ENCODE measurements at places on chromosomes 11 and 22.

GRCh38 chr22:40463683-40464082 lies 93.3 kb downstream of the SGSM3 start:
- DNase-seq: no peak

DNA sequence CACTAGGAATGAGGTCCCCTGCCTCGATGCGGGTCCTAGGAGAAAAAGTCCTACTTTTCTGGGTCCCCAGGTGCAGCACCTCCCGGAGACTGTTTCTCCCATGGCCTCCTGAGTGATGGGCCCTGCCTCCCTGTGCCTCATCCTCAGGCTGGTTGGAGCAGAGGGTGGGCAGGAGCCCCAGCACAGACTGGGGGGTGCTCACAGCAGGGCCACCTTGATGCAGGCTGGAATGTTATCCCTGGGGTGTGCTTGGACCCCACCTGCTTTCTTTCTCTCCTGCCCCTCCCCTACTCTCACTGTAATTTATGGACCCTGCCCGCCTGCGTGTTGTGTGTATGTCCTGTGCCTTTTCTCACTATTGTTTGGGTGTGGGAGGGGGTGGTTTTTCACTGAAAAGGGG lies 8.1 kb downstream of the SHISA8 start:
- no peak for DNase-seq

- DNase-seq: no peak
These were observed 167.2 kb downstream of the SWAP70 start for GRCh38 chr11:9831122-9831521.

GRCh38 chr11:8084352-8084751 lies 3.3 kb downstream of the TUB start:
- DNase-seq: no peak

- DNase-seq: peak; percentile 60
These were observed 33.1 kb downstream of the DDX10 start for GRCh38 chr11:108697872-108698473.

- no peak for DNase-seq
These were observed 42.5 kb downstream of the MCM5 start for GRCh38 chr22:35442471-35442870.

DNA sequence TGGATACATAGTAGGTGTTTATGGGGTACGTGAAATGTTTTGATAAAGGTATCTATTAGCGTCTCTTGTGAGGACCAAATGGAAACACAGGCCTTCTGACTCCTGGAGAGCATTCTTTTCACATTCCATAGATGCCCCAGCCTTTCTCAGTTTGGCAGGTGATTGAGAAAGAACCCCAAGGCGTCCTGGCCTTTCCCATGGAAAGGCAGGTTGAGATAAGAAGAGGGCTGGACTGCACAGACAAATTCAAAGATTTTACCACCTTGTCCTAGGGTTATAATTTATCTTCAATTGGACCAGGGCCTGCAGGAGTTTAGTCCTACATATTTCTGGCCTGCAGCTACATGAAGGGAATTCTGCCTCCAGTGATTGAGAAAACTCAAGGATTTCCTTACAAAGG lies 661 bp upstream of the OLFML1 start:
- DNase-seq: no peak

DNA sequence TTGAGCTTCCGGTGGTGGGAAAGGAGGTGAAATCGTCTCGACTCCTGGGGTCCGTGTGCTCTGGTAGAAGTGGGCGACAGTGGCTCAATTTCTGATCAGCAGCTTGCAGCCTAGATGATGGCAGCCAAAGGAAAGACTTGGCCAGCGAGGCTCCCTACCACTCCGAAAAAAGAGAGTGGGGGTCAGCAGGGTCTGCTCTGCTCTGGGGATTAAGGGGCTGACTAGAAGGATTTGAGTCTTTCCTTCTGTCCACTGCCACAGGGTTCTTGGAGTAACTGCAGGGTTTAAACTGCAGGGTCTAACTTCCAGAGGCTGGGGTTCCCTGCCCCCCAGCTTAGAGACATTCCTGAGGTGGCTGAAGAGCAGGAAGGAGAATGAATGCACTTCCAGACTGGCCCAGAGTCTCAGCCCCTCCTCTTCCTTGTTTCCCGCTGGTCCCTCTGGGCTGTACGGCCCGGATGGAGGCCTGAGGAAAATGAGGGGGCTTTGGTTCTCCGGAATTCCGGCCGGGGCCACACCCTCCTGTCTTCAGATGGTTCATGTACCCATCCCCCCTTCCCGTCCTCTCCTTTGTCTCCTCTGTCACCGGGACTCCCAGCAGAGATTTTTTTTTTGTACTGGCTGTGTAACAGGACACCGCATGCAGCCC lies 907 bp downstream of the SERPINH1 start:
- peak; percentile 34 for DNase-seq

DNA sequence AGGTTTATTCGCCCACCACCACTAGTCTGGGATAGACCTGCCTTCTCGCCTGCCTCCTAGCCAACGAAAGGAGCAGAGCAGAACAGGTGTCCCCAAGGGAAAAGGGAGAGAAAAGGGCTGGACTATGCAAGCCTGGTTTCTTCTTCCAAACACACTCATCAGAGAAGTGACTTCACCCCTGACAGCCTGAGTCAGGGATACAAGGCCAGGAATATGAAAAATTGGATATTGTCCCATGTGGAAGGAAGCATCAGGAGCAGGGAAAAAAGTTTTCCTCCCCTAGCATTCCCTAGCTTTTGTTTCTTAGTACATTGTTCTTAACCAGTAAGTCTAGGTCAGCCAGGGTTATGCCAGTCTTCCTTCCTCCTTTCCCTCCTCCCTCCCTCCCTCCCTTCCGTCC lies 56.9 kb upstream of the TNRC6B start:
- DNase-seq: no peak

- DNase-seq: no peak
These were observed 15.3 kb downstream of the PKNOX2 start for GRCh38 chr11:125179895-125180294.

DNA sequence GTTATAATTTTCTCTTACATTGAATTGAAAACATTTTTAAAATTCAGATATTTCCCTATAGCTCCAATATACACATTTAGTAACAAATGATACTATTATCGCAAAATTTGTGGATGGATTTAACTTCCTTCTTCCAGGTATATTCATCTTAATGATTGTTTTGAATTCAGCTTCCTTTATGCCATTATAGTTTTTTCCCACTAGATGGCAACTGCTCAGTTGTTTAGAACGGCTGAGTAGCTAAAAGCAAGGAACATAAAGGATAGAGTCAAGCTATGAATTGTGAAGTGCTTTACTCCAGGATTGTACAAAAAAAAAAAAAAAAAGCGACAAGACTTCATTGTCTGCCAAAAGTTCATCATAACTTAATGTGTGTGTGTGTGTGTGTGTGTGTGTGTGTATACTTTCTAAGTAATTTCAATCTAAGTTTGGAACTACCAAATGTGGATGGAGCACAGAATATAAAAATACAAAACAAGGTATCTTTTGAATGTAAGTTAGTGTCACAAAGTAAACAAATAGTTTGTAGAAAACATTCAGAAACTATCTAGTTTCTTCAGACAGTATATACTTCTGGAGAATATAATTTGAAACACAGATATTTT lies 846.4 kb downstream of the DLG2 start:
- peak; percentile 13 for DNase-seq

DNA sequence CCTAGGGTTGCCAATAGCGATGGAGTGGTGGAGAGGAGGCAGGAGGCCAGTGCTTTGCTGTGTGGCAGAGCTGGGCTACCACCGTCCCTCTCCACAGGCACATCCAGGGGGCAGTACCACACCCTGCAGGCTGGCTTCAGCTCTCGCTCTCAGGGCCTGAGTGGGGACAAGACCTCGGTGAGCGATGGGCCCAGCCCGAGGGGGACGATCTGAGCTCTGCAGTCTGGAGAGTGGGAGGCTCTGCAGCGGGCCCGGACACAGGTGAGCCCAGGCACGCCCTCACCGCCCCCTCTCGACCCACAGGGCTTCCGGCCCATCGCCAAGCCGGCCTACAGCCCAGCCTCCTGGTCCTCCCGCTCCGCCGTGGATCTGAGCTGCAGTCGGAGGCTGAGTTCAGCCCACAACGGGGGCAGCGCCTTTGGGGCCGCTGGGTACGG lies 2.5 kb downstream of the PKP3 start:
- no peak for DNase-seq

DNA sequence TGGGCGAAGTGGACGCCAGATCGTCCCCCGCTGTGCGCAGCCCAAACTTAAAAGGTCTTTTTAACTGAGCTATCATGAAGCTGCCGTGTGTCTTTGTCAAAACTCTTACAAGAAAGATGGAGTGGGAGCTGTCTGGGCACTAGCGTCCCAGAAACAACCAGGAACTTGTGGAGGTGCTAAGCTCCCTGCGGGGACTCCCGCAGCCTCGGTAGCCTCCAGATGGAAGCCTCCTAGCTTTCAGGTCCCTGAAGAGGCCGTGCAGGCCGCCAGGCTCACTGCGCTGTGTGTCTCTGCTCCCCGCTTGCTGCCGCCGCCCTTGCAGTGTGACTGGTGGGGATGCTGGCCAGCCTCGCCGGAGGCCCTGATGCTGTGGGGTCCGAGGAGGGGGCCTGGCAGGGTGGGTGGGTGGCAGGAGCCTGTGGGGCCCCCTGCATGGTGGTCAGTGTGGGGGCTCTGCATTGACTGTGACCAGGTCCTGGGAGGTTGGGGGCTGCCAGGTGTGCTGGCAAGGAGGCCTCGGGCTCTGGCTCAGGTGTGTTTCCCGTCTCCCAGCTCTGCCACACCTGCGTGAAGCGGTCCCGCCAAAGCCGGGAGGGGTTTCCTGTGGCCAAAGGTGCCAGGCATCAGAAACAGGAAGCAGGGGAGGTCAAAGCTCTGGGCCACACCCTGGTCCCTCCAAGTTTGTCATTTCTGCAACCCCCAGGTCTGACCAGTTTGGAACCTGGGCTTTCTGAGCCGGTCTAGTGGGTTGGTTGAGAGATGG lies 1.2 kb downstream of the TRABD start:
- DNase-seq: no peak

DNA sequence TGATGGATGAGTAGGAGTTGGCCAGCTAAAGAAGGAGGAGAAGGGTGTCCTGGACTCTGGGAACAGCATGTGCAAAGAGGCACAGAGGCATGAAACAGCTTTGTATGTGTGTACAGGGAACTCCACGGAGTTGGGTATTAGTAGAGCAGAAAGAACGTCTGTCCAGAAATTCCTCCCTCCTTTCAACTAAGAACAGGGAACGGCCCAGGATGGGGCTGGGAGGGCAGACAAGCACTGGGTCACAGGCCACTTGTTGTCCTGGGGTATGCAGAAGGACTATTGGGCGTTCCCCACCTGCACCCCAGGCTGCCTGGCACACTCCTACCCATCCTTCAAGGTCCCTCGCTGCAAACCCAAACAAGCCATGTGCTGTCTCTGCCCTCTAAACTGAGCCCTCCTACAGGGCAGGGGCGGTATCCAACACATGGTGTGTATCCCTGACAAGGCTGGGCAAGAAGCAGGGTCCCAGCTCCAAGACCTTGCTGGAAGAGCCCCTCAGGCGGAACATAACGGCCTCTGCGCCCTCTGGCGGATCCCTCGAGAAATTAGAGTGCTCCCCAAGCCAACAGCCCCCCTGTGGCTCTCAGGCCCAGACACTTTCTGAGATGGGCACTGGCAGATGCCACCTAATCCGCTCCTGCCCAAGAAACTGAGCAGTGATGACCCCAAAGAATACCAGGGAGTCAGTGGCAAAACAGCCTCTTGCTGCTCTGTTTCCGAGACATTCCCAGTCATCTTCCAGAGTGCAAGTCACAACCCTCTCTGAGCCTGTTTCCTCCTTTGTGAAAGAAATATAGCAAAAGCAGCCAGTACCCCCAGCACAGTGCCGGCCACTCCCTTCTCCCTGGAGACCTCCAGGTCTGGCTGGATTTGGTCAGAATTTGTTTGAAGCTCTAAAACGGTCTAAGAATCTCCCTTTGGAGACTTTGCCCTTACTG lies 1.6 kb upstream of the ELFN2 start:
- peak; percentile 30 for DNase-seq

- no peak for DNase-seq
These were observed 106.3 kb downstream of the MPPED2 start for GRCh38 chr11:30479899-30480298.

GRCh38 chr11:116366980-116367645 lies 405.7 kb downstream of the BUD13 start:
- DNase-seq: no peak

GRCh38 chr22:49137206-49137840 lies 690.4 kb downstream of the BRD1 start:
- no peak for DNase-seq

GRCh38 chr11:43010042-43010441 lies 301.8 kb upstream of the API5 start:
- no peak for DNase-seq

DNA sequence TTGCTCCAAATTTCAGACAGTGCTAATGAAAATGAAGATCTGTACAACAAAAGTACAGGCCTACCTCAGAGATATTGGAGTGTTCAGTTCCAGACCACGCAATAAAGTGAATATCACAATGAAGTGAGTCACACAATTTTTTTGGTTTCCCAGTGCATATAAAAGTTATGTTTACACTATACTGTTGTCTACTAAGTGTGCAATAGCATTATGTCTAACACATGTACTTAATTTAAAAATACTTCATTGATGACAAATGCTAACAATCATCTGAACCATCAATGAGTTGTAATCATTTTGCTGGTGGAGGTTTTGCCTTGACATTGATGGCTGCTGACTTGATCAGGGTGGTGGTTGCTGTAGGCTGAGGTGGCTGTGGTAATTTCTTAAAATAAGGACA lies 60.6 kb upstream of the E2F8 start:
- DNase-seq: peak; percentile 26

DNA sequence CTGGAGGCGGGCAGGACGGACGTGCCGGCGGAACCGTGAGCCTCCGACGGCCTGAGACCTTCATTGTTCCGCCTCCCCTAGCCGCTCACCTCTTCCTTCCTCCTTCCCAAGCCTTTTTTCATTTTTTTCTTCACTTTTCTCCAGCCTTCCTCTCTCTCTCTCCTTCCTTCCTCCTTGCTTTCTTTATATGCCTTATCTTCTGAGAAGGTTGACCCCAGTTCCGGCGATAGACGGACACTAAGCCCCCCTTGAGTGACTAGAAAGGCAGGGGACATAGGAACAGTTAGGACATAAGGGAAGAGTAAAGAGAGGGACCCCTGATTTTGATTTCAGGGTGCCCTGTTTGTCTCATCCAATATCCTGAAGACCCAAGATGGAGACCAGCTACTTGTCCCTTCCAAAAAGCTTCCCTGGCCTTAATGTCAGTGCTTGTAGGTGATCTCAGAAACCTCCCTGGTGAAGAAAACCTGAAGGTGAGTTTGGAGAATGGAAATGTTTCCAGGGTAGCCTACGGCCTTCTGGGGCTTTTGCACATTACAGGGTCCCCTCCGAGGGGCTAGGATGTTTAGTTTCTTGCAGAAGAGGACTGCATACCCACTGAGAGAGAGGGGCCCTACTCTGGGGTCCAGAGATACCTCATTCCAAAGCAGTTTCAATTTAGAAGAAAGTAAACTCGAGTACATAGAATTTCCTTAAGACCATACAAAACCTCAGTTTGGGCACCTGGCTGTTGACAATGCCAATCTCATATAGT lies 3.5 kb downstream of the ADM start:
- no peak for DNase-seq

- DNase-seq: no peak
These were observed 28.5 kb downstream of the CELF1 start for GRCh38 chr11:47524291-47524874.

DNA sequence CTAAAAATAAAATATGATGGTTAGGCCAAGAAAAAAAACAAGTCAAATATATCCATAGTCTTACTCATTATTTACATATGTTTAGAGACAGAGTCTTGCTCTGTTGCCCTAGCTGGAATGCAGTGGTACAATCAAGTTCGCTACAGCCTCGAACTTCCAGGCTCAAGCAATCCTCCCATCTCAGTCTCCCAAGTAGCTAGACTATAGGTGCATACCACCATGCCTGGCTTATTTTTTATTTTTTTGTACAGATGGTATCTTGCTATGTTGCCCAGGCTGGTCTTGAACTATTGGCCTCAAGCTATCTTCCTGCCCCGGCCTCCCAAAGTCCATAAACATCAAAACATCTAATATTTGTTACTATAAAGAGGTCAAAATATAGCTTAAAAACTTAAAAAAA lies 36.1 kb downstream of the C2CD3 start:
- DNase-seq: no peak
